NCI-H82 (cell line): ENCODE measurements at places on chromosomes 11 and 22.

GRCh38 chr22:17583151-17583550 lies 19.9 kb downstream of the SLC25A18 start:
- no peak for DNase-seq

GRCh38 chr11:34150494-34151151 lies 45.2 kb downstream of the NAT10 start:
- DNase-seq = no peak

DNA sequence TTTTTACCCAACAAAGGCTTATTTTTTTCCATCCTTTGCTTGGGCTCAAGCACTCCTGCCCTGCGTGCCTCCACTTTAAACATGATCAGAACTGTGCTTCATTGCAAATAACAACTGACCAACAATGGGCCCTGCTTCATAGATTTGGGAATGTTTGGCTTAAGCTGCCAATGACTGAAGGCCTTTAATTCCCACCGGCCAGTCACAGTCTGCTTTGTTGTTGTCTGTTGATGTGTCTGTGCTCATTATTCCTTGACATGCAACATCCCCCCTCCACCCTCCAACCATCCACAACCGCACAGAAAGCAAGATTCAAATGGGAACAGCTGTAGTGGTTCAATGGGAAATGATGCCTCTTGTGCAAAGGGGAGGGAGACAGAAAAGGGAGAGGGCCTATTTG lies 23.0 kb downstream of the PAX6 start:
- DNase-seq = no peak

DNA sequence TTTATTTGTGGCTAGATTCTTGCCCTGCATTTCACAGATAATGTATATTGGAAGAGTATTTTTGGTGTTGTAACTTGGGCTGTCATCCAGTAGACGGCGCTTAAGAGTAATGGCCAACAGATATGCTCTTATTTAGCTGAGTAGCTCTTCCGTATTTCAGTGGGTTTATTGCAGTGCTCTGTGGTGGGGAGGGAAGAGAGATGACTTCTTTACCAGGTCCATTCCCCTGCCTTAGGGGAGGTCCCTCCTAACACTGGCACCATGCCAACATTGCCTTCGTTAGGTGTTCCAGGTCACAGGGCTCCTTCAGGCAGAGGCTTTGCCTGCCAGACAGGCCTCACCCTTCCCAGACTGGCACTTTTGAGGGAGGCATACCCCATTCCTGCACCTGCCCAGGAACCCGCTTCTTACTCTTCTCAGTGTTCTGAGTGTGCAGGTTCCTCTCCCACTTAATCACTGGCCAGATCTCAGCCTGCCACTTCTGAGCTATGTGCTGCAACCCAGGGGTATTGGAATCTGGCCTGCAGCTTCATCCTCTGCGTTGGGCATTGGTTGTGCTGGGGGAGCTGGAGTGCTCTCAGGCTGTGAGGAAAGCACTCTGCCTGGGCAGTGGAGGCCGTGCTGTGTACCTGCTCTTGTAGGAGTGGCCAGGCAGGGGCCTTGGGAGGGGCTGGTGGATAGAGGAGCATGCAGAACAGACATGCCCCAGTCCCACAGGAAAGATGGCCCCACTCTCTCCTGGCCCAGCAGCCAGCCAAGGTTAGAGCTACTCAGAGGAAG lies 29.4 kb upstream of the SLN start:
- DNase-seq = peak; percentile 46

DNA sequence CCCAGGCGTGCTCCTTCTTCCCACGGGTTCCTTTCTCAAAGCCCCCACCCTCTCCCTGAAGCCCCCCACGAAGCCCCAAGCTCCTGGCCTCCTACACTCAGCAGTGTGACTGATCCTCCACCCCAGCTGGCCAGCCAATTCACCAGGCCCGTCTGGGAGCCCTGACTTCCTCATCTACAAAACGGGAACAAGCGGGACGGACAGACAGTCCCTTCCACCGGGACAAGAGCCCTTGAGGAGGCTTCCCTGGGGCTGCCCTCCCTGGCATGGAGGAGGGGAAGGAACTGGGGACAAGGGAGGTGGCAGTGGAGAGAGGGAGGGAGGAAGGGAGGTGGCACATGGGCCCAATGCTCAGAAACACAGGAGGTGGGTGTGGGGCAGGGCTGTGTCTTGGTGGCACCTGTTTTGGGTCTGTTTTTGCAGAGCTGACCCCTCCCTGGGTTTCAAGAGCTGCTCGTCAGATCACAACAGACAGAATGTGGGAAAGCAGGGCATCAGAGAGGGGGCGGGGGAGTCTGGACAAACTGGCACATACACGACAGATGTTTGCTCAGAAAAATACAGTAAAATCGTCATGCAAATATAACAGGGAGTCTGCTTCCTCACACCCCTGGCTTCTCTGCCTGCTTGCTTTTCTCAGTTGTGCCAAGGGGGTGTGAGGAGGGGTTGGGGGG lies 56.8 kb downstream of the ELFN2 start:
- no peak for DNase-seq

DNA sequence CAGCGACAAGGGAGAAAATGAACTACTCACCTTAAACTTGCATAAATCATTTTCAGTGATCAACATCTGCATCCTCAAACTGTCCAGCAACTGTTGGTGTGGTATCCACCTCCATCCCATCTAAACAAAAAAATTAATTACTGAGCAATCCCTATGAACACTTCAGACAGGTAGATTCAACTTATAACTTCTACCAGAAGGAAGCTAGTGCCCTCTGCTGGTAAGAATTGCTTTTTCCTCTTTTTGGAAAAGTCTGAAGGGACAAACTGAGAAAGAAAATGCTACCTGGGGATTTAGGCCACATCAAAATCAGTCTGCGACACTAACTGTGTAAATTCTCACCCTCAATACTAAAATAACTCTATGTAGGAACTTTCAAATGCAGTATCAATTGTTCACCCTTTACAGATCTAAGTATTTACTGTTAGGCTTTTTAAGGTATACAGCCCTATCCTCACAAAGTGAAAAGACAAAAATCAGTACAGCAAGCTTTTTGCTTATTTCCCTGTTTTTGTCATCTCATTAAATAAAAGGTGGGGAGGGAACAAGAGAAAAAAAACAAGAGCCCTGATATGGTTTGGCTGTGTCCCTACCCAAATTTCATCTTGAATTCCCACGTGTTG lies 17.9 kb downstream of the CLNS1A start:
- DNase-seq = peak; percentile 65

GRCh38 chr11:101807531-101807930 lies 107.3 kb upstream of the CEP126 start:
- no peak for DNase-seq

GRCh38 chr11:92267968-92268367 lies 43.4 kb downstream of the FAT3 start:
- DNase-seq = no peak

DNA sequence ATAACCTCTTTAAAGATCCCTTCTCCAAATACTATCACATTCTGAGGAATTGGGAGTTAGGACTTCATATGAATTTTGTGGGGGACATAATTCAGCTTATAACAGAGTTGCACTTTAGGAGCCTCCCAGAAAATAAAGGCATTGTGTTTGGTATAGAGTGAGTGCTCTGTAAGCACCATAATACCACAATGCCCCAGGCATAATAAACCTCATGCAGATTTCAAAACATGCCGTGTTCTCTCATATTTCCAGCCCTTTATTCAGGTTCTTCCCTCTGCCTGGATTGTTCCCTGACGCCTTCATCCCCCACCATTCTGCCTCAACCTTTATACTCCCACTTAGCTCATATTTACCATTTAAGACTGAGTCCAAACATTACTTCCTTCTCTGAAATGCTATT lies 398.8 kb upstream of the FAT3 start:
- DNase-seq = no peak

GRCh38 chr11:122681735-122682134 lies 26.2 kb downstream of the UBASH3B start:
- no peak for DNase-seq

DNA sequence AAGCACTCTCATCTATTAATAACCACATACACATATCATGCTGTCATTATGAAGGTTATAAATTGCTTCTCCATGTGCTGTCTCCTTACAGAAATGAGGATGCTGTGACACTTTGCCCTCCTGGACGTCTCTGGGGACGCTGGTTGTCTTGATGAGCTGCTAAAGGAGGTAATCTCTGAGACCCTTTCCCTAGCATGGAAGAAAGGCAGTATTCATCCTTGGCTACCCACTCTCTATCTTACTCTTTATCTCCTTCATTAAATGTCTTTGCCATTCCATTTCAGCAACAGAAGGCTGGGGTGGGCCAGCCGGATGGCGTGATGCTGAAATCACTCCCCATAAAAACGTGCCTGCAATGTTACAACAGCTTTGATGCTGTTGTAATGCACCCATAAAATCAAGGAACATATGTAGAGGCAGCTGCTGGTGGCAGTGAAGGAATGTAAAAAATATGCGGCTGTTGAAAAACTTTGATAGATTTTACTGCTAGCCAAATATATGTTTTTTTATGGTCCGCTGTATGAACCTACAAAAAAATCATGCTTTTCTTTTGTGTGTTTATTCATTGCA lies 715.1 kb upstream of the API5 start:
- DNase-seq = no peak

DNA sequence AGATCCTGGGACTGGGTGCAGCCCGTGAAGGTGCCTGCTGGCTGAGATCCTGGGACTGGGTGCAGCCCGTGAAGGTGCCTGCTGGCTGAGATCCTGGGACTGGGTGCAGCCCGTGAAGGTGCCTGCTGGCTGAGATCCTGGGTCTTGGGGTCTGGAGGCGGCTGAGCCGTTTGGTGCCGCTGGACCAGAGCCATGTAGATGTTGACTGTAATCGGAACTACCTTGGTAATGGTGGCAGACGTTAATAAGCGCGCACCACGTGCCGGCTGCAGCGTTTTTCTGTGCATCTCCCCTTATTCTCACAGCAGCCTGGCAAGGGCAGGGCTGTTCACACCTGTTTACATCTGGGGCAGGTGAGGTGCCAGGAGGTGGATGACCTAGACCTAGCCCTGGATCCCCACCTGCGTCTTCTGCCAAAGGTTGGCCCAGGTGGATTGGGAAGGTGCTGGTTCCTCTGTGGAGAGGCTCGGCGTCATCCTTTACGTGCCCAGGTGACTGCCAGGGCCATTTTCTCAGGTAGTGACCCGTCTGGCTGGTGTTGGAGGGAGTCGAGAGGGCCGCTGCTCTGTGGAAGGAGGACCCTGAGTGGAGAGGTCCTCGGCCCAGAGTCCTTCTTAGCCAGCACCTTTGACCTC lies 382.5 kb downstream of the TBC1D22A start:
- no peak for DNase-seq

DNA sequence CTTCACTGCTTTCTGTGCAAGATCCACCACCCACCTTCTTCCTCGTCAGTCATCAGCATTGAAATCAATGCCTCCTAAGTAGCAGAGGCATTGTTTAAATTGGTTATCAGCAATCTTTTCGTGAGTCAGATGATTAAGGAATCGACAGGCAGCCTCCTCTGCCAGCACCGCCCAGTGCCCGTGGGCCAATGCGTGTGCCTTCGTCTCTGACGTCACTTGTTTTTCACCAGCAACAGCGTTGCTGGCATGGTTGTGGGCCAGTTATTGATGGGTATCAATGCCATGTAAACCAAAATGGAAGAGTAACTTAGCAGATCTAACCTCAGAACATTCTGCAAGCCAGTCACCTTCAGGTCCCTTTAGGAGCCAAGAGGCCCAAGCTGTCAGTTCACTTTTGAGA lies 69.6 kb downstream of the BARX2 start:
- no peak for DNase-seq

GRCh38 chr11:64762277-64762673 lies 2.5 kb upstream of the PYGM start:
- no peak for DNase-seq

DNA sequence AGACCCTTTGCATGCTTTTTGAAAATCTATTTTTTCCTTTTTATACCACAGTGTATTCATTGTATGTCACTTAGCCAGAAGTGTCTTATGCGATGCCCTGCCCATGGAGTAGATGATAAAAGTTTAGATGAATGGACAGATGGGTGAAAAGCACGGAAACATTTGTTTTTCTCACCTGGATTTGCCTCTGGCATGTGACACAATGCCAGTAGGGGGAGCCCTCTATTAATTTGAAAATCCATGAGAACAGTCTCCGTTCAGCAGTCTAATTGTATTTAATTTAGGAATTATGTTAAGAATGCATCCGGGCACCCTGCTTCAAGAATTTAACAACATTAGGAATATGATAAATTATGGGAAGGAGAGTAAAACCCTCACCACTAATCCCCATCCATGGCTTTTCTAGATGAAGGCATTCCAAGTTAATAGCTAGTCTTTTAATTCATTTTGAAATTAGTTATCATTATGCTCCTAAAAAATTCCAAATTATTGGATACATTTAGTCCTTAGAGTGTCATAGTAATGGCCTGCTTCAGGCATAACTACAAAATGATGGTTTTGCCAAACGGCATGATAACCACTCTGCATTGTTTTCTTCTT lies 55.3 kb upstream of the ALKBH3 start:
- DNase-seq = peak; percentile 43

GRCh38 chr11:95371153-95371552 lies 140.2 kb upstream of the SESN3 start:
- no peak for DNase-seq

GRCh38 chr11:69529001-69529400 lies 47.5 kb downstream of the LINC01488 start:
- no peak for DNase-seq

DNA sequence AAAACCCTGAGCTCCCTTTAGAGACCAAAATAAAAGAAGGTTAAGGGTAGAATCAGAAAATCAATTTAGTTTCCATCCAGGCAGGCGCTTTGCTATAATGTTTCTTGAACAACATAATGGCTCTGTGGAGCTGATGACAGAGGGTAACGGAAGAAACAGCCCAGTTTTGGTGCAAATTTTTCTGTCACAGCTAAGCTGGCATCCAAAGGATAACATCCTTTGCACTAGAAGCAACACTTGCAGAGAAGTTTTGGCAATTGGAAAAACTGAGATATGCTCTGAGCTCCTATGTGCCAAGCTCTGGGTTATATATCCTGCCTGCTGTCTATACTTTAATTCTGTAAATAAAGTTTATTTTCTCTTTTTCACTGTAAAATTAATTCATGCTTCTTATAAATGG lies 495.3 kb upstream of the API5 start:
- DNase-seq = no peak

- no peak for DNase-seq
Observed at GRCh38 chr11:50379484-50379883, 346.8 kb downstream of the OR4C45 start.

GRCh38 chr11:9817191-9817590 lies 153.3 kb downstream of the SWAP70 start:
- no peak for DNase-seq

- DNase-seq = no peak
Observed at GRCh38 chr11:20596205-20597153, 2.9 kb upstream of the SLC6A5 start.

DNA sequence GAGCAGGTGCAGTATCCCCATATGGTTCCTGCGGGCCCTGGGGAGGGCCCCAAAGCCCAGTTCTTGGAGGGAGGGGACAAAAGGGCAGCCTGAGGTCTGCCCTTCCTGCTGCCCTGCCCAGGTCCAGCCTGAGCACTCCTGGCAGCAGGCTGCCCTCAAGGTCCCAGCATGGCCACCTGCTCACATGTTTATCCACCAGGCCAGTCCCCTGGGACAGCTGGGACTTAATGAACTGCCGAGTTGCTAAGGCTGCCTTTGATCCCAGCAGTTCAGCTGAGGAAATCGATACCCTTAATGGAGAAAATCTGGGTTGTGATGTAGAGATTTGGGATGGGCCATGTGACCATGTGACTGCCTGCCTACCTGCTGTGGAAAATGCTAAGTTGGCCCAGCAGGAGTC lies 146.2 kb downstream of the TRIM29 start:
- DNase-seq = peak; percentile 92

GRCh38 chr11:117834838-117835443 lies 10.4 kb upstream of the FXYD2 start:
- no peak for DNase-seq

GRCh38 chr11:129728581-129728980 lies 87.1 kb upstream of the TMEM45B start:
- no peak for DNase-seq
